ENCODE measurements at places on chromosomes 3 and 15. TPM values are rescaled to one million over a fixed set of nuclear protein-coding genes. Genes with fewer than 3 reads are reported as not detected.

GRCh38 chr15:50145451-50145872, 26.4 kb upstream of the ATP8B4 start:
- peak; percentile 75 for DNase-seq

DNA sequence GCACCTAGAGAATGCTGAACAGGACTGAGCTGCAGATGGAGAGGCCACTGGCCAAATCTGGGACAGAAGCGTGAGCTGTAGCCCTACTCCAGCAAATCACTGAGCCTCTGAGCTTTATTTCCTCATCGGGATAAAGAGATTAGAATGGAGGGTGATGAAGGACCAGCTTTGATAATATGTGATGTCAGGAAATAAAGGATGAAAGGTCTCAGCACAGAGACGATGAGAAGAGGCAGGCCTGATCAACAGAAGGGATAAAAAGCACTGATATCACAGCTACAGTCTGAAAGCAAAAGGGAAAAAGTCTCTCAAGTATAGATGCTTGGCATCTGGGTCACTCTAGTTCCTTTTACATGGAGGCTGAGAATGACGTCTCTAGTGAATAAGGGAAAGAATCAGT, 70.0 kb downstream of the DHX30 start:
- DNase-seq: no peak

- DNase-seq: no peak
These were observed 13.4 kb downstream of the ATRIP start for GRCh38 chr3:48459773-48460516.

- DNase-seq: no peak
These were observed 431.4 kb upstream of the AGTR1 start for GRCh38 chr3:148266341-148266740.

- no peak for DNase-seq
These were observed at the start of gene PAK6 for GRCh38 chr15:40238532-40239403. TSS of gene PAK6 (plus strand) at chr15:40239063. CDS start at chr15:40264786, 25,723 bp downstream.

Gene LMAN1L
- polyA plus RNA-seq: not detected

Gene LIPC
- 0.49 TPM for polyA plus RNA-seq

DNA sequence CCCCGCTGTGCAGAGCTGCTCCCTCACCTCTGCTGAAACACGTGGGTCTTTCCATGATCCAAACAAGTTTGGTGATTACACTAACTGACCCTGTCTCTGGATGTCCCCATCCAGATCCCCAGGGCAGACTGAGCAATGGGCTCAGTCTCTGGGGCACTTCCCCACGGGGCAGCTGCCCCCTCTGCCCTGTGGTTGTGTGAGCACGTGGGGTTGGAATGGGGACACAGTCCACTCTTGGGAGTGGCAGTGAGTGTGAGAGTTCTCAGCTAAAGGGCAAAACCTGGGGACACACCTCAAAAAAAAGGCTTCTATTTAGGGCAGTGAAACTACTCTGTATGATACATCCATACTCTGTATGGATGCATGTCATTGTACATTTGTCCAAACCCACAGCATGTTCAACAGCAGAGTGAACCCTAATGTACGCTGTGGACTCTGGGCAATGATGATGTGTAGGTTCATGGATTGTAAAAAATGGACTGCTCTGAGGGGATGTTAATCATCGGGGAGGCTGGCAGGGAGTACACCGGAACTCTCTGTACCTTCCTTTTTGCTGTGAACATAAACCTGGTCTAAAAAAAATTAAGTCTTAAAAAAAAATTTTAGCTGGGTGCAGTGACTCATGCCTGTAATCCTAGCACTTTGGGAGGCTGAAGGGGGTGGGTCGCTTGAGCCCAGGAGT, 49.9 kb upstream of the BLM start:
- no peak for DNase-seq

DNA sequence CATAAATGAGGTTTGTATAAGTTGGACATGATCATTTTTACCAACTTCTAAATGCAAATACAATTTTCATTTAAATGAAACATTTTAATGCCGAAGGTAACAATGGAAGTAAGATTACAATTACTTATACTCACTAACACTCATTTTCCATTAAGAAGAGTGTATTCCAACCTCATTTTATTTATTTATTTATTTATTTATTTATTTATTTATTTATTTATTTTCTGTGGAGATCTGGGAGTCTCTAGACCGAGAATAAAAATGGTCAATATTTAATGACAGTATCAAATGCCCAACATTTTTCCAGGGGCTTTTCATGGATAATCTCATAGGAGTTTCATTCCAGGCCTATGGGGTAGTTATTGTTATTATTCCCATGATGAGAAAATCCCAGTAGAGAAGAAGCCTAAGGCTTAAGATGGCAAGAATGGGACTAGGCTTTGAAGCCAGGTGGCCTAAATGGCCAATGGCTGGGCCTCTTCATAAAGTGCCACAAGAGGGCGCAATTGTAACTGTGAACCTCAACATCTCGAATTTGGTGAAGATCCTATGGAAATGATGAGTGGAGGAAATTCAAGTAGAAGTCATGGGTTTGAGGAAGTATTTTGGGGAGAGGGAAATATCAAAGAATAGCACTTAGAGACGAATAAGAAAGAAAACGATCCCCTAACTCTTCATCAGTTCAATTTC, 21.3 kb downstream of the VGLL3 start:
- no peak for DNase-seq

Gene SNX22
- 1.1 TPM for polyA plus RNA-seq

GRCh38 chr3:48402281-48402732, 27.6 kb downstream of the PLXNB1 start:
- DNase-seq: peak; percentile 4
